NAMALWA (cell line): ENCODE measurements at places on chromosomes 4 and X.

DNA sequence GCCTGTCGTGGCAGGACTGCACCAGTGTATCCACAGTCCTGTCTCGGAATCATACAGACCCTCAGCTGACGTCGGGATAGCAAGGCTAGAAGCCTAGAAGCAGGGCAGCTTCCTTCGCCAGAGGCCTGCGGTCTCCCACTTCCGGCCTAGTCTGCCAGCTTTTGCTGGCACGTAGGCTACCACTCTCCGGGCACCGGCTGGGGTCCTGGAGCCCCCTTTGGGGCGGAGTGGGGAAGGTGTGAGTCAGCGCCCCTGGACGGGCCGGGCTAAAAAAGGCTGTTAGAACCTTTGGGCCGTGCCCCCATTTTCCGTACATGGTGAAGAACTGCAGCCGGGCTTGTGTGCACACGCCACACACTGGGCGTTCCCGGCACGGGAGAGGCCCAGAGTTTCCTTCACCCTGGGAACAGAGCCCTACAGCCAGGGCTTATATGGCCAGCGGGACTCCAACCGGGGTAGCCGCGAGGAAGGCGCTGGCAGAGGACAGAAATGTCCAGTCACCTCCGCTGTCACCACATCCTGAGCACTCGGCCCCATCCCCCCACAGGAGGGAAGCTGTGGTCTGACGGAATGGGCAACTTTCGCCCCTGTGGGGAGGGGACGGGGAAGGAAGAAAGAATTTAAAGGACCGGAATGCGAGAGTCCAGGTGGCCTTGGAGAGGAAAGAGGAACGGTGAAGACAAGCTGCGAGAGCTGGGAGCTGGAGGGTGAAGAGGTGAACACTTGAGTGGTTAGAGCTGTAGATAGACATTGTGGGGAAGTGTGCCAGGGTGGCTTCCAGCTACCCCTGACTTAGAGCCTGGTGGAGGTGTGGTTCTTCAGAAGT lies 4.6 kb downstream of the MAGIX start:
- DNase-seq: peak; percentile 61

- no peak for DNase-seq
Measured at GRCh38 chr4:113050371-113050755, 910 bp downstream of the ANK2 start.

GRCh38 chrX:109448282-109448938 lies 33.5 kb downstream of the GUCY2F start:
- no peak for DNase-seq

DNA sequence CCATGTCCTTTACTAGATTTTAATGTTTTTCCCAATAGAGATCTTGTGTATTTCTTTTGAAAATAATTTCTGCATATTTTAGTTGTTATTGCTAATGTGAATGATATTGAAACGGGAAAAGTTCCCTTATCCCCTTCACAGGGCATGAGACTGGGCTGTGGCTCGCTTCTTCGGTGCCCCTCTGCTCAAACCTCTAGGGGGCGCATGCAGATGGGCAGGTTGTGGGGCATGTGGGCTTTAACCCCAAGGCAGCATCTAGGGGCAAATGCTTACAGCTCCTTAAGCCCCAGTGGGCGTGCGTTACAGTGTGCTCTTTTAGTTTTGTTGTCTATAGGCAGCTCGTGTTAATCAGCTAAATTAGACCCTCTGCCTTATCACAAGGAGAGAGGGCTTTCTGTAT lies 194.7 kb downstream of the OPHN1 start:
- peak; percentile 22 for DNase-seq

GRCh38 chr4:12852338-12853307 lies 631.5 kb downstream of the RAB28 start:
- DNase-seq: peak; percentile 43

- DNase-seq: peak; percentile 50
Measured at GRCh38 chr4:25144870-25145481, 15.3 kb downstream of the SEPSECS start.

DNA sequence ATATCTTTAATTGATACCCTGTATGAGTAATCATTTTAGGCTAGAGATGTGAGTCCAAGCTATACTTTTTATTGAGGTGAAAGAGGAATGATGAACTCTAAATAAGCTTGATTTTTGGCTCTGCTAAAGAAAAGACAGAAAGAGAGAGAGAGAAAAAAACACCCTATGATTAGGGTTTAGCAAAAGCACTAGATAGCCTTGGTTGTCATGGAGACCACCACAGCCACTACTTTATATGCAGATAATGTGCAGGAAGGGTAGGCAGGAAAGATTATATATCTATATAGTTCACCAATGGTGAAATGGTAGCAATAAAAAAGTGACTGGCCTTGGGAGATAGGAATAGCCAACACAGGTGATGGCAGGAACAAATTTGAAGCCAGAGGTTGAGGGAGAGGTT lies 69.9 kb upstream of the CAMK2D start:
- peak; percentile 5 for DNase-seq

- DNase-seq: peak; percentile 66
Measured at GRCh38 chrX:140817943-140818342, 108.4 kb downstream of the LINC00632 start.

DNA sequence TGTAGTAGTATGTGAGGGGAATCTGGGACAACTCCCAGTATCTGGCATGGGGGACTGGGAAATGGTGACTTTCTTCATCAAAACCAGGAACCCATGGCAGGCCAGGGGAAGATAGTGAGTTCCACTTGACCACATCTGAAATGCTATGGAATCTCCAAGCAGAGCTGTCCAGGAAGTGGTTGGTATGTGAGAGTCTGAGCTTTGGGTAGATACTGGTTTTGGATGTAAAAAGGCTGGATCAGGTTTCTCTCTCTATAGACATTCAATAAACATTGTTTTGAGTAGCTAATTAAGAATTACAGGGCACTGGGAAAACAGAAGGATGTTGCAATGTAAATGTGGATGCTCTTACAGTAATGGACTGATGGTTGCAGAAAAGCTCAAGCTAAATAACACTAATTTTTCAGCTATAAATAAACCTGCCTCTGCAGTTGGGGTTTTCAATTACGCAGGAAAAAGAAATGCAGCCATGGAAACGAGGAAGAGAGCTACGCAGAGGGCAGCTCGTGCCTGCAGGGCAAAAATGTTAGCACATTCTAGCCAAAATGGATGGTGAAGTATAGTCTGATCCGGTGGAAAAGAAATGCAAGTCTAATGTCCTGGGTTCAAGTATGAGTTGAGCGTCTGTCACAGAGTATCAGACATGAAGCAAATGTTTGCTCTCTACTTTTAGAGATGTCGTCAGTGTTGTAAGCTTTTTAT lies 13.4 kb upstream of the CHRNA9 start:
- no peak for DNase-seq

DNA sequence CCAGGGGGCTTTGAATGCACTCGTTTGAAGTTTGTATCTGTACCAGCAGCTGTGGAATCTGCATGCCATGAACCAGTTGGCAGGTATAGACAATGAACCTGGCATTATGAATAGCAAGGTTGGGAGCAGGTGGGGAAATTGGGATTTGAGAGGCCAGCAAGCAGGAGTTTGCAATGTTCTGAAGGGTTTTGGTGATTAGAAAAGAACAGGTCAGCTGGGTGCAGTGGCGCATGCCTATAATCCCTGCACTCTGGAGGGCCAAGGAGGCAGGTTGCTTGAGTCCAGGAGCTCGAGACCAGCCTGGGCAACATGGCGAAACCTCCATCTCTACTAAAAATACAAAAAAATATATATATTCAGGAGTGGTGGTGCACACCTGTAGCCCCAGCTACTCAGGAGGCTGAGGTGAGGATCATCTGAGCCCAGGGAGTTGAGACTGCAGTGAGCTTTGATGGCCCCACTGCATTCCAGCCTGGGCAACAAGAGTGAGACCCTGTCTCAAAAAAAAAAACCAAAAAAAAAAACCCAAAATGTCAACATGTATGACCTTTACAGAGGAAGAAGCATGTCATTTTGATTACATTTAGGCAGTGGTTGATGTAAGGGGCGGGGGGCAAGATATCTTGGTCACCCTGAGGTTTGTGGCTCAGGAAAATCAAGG lies 63.9 kb downstream of the TSC22D3 start:
- no peak for DNase-seq

DNA sequence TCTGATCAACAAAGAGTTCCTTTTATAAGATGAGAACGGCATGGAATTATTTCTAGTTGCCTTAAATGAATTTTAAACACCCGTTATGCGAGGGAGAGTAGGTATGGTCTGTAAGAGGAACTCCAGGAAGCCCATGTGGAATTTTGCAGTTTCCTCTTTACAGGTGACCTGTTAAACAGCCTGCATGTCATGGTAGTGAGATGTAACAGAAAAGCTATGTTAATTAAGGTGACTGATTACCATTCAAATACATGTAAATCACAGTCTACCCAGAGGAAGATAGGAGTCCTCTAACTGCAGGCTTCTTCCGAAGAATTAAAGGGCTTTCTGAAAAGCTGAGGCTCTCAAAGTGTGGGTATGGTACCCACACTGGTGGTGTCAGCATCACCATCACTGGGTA lies 163.6 kb downstream of the CBR4 start:
- DNase-seq: no peak

DNA sequence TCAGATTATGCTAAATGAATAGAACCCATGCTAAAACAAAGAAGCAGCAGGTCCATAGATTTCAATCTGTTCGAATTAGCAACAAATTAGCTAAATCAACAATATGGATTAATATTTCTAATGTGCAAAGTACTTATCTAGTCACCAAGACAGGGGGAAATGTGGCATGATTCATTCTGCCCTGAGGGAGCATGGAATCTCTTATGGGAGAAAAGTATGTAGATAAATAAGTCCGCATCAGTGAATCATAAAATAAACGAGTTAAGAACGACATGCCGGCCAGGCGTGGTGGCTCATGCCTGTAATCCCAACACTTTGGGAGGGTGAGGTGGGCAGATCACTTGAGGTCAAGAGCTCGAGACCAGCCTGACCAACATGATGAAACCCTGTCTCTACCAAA lies 102.1 kb downstream of the ANOS1 start:
- DNase-seq: no peak

DNA sequence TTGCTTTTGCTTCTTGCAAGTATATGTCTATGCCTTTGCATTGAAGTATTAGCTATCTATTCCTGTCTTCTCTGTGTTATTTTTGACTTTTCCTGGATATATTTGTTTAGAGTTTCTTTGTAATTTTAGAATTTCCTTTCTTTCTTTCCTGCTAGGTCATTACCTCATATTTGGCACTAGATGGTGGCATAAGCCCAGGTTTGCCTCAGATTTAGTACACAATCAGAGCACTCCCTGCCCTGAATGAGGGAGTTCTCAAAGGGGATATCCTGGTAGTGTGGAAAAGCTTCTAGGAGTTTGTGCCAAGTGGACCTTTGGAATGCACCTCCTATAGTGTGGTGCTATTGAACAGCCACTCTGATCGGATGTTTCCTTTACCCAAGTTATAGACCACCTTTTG lies 181.6 kb downstream of the UGT8 start:
- peak; percentile 32 for DNase-seq

- no peak for DNase-seq
Measured at GRCh38 chr4:182307746-182308145, 64.5 kb downstream of the TENM3 start.

DNA sequence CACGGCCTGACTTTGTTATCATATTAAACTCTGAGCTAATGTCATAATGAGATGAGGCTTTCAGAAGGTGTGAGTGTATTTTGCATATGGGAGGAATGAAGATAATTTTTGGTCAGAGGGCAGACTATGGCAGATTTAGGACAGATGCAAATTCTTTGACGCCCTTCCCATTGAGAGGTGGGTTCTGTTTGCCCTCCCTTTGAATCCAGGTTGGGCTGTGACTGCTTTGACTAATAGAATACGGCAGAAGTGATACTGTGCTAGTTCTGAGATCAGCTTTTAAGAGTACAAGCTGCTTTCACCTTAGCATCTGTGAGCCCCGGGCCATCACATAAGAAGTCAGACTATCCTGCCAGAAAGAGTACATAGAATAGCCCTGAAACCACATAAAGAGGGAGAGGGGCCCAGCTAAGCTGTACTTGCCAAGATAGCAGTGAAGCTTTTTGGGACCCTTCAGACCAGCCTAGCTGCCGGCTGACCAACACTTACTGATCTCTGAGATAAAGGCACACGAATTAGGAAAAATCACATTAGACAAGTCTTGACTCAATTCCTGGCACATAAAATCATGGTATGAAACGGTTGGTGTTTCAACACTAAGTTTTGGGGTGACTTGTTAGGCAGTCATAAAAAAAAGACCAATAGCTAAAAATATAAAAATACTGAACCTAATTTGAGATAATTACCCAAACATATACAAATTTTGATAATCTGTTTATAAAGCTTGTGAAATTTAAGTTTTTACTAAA lies 166.7 kb upstream of the SH3RF1 start:
- DNase-seq: no peak

DNA sequence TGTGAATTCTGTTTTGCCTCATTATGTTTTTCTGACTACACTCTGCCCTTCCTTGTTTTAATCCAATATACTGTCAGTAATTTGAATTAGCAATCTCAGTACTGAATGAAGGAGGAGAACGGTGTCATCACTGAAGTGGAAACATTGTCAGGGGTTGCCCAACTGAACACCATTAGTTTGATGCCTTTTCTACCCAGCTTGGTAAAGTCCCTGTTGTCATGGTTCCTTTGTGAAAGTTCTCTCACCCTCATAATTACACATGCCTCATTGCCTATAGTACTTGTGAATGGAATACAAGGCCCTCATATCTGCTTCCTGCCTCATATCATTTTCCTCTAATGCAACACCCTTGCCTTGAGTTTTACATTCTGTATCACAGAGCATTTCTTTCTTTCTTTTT lies 76.9 kb downstream of the RRAGB start:
- no peak for DNase-seq

DNA sequence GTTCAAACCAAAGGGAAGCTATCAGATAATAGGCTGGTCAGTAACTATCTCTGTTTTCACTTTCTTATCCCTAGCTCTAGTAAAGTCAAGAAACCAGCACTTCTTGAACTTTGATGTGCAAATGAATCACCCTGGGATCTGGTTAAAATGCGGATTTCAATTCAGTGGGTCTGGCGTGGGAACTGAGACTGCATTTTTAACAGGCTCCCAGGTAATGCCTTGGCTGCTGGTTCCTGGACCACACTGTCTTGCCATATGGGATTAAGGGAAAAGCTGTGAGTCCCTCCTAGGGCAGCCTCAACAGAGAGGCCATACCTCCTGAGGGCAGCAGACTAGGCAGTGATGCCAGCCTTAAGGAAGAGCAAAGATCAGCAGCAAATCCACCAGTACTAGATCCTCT lies 1.7 kb downstream of the RNF175 start:
- no peak for DNase-seq

DNA sequence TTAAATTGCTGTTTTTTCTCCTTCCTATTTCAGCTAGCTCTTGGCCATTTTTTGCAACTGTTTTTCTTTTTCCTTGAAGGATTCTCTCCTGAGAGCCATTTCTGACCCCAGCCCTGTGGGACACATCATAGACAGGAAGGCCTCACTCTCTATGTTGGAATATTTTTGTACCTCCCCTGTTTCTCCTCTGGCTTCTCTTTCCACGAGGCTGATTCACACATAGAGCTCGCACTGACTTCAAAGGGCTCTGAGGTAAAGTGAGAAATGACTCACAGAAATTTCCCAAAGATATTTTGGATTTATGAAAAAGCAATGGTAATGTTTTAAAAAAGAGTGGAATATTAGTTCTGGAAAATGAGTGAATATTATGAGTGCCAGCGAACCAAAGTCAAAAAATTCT lies 181.7 kb upstream of the IGFBP7 start:
- DNase-seq: no peak
